ENCODE measurements at places on chromosomes 5 and 9.

- DNase-seq, result peak; percentile 60
These were observed 89.9 kb upstream of the TXNDC8 start for GRCh38 chr9:110427497-110428104.

- no peak for DNase-seq
These were observed 935.7 kb upstream of the NUDT12 start for GRCh38 chr5:104498281-104498680.

DNA sequence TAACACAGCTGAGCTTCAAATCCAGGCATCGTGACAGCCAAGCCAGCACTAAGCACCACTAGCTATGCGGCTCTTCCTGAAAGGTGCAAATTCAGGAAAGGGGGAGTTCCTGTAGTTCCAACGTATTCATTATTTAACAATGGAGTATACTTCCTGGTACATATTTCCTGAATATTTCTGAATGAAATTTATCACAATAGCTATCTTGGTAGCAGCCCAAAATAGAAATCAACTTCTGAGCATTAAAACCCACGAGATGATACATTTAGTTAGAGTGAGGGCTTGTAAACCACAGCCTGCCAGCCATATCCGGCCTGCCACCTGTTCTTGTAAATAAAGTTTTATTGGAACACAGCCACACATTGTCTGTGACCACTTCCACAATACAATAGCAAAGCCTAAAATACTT, 109.7 kb upstream of the RETREG1 start:
- no peak for DNase-seq

DNA sequence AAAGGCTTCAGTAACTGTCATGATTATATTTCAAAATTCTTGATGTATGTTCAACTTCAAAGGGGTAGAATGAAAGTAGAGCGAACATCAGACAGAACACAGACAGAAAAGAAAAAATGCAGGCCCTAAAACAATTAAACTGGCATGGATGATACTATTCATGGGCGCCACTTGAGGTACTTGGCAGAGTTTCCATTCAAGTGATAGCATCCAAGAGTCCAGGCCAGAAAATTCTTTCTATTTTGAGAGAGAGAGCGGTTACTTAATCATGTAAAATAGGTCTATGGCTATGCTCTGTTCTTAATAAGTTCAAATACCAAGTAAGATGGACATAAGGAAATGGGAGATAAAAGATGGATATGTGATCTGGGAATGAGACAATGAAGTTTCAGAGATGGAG, 21.4 kb upstream of the PRR16 start:
- DNase-seq, result no peak

- DNase-seq, result no peak
These were observed 1.3 kb downstream of the SLC9A3 start for GRCh38 chr5:522899-523440.

DNA sequence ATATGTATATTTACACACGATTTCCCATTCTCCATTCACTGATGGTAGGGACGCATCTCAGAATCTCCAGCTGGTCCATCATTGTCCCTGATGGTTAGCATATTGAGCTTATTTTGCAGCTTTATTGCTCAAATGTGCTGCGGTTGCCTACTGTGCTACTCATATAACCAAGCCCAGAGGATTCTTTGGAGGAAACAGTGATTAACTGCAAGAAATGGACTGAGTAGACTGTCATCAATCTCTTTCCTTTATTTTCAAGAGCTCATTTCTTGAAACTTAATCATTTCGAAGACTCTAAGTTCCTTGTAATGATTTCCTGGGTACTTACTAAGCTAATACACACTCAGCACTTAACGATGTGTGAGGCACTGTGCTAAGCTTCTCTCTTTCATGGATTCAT, 119.0 kb downstream of the MAT2B start:
- no peak for DNase-seq

DNA sequence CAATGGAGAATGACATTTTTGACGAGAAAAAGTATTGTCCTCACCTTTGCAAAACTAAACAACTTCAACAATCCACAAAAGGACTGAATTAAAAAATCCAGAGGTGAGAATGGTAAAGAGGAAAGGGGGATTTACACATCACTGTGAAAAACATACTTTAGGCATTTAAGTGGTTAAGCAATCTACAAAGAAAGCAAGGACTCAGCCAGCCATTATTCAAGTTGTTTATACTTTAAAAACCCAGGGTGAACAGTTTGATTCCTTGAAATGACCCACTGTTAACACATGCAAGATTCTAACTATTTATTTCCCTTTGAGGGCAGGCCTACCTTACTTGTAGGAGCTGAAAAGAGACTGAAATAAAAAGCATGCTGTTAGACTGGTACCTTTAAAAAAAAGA, 29.3 kb downstream of the TUT7 start:
- DNase-seq, result no peak
